Uterine smooth muscle cell (primary cell): ENCODE measurements at places on chromosomes 6 and 20. TPM values are rescaled to one million over a fixed set of nuclear protein-coding genes. Genes with fewer than 3 reads are reported as not detected.

Gene FNDC11
- 0.66 and 2.4 TPM in 2 replicates for total RNA-seq

Gene LKAAEAR1
- not detected in 2 replicates for total RNA-seq

Gene CLIC5
- not detected in 2 replicates for total RNA-seq

Gene STK4
- 55.5 and 74.1 TPM in 2 replicates for total RNA-seq

Gene BFSP1
- total RNA-seq, result 1.5 and 3.1 TPM in 2 replicates

Gene KCNK5
- total RNA-seq, result under 0.01 and 0.11 TPM in 2 replicates
